ENCODE measurements at places on chromosomes 5 and 9. TPM values are rescaled to one million over a fixed set of nuclear protein-coding genes. Genes with fewer than 3 reads are reported as not detected.

Gene FGD3
- 8.5 TPM for polyA plus RNA-seq

Gene TRMO
- 14.2 TPM for polyA plus RNA-seq

Gene WDR38
- polyA plus RNA-seq, result 9.1 TPM

Gene SHISAL2B
- polyA plus RNA-seq, result 15.4 TPM

Gene CD274
- polyA plus RNA-seq, result 1.3 TPM

Gene TSSK1B
- not detected for polyA plus RNA-seq

Gene TMEM252
- polyA plus RNA-seq, result 1.9 TPM

Gene ST8SIA4
- polyA plus RNA-seq, result 11.9 TPM

All from right lung (tissue), 10 donors.